ENCODE measurements at places on chromosomes 11 and 22.

GRCh38 chr22:18035751-18036150 lies 11.4 kb upstream of the MICAL3 start:
- DNase-seq, result no peak

- DNase-seq, result no peak
Observed at GRCh38 chr11:92796744-92797143, 172.7 kb upstream of the MTNR1B start.

- no peak for DNase-seq
Observed at GRCh38 chr11:79182794-79183193, 258.0 kb downstream of the TENM4 start.

DNA sequence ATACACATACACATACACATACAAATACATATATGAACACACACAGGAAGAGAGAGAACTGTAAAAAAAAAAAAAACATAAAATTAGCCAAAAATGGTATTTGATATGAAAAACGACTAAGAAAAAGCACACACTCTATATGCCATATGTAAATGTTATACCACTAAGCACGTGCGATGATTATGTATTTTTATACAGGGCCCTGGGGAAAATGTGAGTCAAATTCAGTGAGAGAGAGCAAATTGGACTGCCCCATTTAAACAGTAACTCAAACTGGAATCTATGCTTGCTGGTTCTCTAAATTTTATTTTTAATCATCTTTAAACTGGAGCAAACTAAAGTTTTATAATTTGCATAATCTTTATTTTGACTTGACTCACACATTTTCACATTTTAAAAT lies 197.8 kb upstream of the MTNR1B start:
- DNase-seq, result no peak

DNA sequence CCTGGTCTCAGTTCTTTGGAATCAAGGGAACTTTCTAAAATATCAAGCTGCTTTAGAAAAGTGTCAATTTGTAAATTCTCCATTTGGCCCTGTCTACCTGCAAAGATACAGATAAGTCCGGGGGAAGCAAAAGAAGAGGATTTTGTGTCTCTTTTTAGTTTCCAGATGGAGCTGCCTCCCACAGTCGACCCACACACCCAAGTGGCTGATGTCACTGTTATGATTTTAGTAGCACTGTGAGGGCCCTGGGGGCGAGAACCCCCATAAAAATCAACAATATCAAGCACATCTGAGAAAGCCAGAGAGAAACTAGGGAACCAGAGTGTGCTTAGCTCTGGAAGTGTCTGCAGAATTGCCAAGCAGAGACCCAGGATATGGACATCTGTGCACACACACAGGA lies 212.7 kb downstream of the LARGE1 start:
- DNase-seq, result no peak

DNA sequence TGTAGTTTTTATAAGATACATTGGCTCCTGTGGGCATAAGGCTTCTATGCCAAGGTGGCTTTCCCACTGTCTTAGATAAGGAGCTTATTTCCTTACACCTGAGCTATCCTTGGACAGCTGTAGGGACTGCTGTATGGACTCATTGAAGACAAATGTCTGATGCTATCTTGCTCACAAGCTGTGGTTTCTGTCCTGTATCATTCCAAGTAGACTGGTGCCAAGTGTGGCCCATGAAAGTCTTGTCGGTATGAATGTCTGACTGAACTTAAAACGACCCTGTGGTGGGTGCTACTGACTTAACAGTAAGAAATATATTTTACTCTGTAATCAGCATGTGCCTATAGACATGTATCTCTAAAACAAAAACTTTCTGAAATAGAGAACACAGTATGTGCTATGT lies 45.0 kb downstream of the LARGE2 start:
- DNase-seq, result no peak

DNA sequence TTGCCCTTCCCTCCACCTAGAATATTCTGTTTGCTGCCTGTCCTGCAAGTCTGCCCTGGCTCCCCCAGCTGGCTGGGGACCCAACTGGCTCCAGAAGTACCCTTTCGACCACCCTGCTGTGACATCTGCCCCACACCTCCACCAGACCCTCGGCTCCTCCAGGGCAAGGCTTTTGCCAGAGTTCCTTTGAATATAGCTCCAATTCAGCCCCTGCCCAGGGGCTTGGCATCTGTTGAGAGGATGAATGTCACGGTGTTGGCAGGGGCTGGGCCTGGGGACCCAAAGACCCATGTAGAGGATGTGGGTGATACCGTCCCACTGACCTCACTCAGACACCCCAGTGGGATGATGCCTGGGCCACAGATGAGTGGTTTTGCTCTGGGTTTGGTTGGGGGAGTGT lies 4.0 kb downstream of the NLRP6 start:
- DNase-seq, result no peak

DNA sequence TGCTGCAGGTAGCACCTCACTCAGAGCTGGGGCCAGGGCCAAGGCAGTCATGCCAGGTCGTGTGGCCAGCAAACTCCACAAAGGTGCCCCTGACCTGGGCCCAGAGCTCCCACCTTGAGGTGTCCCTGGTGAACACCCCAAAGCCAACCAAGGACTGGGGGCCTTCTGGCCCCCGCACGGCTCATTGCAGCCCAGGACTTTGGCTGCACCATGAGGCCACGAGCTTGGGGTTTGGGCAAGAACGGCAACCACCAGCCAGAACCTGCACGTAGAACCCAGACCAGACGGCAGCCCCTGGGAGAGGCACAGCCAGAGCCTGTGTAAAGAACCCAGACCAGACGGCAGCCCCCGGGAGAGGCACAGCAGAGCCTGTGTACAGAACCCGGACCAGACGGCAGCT lies 7.8 kb downstream of the LRRC56 start:
- DNase-seq, result no peak

DNA sequence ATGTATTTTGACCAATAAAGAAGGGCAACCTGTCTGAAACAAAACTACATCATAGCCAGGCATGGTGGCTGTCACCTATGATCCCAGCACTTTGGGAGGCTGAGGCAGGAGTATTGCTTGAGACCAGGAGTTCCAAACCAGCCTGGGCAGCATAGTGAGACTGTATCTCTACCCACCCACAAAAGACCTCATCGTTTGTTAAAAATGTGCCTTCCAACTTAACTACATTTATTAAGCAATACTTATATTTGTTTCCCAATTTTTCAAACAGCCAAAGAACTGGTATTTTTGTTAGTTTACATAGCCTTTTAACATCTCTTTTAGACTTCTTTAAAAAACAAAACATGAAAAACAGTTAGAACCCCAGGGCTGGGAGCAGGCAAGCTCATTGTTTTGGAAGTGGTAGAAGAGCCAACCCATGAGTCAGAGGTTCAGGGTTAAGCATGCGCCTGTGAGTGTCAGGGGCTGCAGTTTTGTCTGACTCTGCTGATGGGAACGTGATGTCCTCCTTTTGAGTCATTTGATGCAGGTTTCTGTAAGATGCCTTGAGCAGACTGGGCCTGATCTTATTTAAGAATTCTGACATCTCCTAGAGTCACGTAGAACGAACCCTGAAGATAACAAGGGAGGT lies 53.9 kb upstream of the CRTAM start:
- no peak for DNase-seq

DNA sequence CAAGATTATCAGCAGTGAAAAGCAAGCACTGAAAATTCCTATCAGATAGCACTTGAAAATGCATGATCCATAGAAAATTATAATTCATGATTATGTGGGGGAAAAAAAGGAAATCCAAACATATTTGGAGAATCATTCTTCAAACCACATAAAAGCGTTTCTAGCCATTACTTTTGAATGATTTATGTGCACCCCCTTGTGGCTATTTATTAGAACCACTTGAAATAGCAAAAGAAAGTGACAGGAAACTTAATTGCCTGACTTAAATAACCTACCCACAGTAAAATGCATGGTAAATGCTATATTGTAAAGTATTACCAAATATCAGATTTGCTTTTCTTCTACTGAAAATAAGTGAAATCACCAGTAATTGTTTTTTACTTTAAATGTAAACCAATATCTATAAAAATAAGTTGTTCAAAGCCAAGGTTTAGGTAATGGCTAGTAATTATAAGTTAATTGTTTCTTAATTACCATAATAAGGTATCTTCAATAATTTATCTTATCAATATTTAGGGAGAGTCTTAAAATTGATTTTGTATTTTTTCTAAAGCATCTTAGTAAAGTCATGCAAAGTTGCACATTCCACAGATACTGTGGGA lies 168.5 kb downstream of the ARHGAP42 start:
- DNase-seq, result no peak
